ENCODE measurements at places on chromosomes 4 and X.

- DNase-seq, result no peak
These were observed 588.2 kb upstream of the ADGRL3 start for GRCh38 chr4:60611762-60612496.

DNA sequence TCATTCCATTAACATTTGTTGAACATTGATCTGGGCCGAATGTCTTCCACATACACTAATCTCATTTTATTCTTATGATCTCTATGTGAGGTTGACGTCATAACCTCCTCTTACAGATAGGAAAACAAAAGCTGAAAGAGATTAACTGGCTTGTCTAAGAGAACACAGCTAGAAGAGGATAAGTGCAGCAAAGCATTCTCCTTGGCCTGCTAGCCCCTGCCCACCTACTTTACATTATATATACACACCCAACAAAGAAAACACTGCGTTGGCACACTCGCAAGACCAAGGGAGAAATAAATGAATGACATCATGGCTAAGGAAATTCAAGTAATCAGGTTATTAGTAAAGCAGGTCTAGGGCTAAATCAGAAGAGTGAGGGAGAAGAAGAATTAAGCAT is 138.4 kb downstream of the PARM1 start:
- DNase-seq, result no peak

- no peak for DNase-seq
These were observed 504.9 kb downstream of the RAPGEF2 start for GRCh38 chr4:159607809-159608208.

GRCh38 chr4:20046179-20046578 is 205.5 kb upstream of the SLIT2 start:
- no peak for DNase-seq

GRCh38 chr4:112852601-112853000 is 196.9 kb upstream of the ANK2 start:
- DNase-seq, result no peak

- DNase-seq, result peak; percentile 99
These were observed 59.4 kb upstream of the FBXW7 start for GRCh38 chr4:152594978-152595925.

- no peak for DNase-seq
These were observed 41.2 kb downstream of the LONRF3 start for GRCh38 chrX:119015407-119016237.

DNA sequence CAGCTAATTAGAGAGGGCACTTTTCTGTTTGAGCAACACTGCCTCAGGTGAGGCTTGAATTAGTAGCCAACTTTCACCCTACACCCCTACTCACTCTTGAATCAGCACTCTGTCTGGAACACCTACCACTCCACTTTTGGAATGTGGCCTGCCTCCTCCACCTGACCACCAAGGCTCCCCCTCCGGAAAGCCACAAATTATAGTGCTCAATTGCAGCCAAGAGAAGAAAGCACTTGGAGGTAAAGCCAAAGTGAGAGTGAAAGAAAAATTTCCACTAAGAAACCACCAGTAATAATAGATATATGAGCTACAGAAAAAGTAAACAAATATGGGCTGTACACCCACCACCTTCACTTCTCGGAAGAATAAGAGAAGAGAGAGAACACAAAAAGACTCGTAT is 41.1 kb downstream of the PPP3CA start:
- DNase-seq, result no peak

DNA sequence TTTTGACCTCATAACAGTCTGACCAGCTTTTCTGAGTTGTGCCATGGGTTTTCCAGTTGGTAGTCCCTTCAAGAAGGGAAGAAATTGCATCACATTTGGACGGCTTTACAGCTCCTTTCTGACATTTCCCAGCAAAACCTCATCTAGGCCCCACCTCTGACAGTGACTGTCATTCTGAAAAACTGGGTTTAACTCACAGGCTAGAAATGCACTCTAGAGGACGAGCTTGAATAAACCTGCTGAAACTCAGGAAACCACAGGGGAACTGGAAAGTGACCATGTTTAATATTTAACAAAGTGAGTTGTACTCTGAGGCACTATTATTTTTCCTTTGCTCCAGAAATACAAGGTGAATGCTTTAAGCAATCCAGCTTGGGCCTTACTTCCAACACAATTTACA is 434.3 kb upstream of the RASGEF1B start:
- no peak for DNase-seq

GRCh38 chr4:52932591-52933470 is 70.7 kb downstream of the RASL11B start:
- no peak for DNase-seq

DNA sequence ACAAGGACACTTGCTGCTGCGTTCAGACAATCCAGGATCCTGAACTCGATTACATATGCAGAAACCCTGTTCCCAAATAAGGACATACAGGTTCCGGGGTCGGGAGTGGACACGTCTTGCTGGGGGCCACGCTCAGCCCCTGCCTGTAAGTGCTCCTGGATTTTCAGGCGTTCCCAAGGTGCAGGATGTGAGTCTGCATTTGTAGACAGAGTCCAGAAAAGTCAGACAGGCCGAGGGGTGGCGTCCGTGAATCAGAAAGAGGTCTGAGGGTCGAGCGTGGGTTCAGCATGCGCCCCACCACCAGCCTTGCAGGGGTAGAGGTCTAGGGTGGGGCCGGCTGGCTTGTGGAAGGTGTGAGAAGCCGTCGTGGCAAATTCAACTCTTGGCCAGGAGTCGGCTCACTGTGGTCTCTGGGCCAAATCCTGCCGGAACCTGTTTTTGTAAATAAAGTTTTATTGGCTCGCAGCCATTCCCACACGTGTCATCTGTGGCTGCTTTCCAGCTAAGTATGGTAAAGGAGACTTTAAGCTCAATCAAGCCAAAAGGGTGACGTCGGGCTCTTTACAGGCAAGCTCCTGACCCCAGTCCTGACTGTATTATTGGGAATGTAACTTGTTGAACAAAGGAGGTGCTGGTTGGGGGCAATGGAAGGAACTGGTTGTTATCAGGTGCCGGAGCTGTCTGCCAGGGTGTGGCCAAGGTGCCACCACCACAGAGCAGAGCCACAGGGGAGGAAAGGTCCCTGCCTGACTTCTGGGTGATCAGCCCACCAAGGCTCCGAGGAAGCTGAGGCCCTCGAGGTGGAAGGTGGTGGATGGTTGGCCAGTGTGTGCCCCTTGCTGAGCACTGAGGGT is 7.4 kb downstream of the DOK7 start:
- DNase-seq, result no peak

DNA sequence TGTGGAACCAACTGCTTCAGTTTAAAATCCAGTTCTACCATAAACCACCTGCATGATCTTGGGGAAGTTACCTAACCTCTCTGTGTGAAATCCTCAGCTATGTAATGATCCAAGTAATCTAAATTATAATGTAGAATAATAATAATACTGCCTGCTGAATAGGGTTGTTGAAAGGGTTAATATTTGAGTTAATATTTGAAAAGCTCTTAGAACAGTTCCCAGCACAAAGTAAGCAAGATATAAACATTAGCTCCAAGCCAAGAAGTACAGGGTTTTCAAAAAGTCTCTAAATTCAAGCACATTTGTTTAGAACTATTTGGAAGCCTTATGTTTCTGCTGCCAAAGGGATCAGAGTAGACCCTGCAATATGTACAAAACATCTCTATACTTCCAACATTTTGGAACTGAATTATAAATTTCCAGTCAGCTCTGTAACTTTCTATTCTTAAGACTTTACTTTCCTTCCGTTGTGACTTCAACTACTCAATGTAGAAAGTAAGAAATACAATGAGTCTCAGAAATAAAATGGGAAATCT is 76.7 kb upstream of the FAM9C start:
- DNase-seq, result no peak

DNA sequence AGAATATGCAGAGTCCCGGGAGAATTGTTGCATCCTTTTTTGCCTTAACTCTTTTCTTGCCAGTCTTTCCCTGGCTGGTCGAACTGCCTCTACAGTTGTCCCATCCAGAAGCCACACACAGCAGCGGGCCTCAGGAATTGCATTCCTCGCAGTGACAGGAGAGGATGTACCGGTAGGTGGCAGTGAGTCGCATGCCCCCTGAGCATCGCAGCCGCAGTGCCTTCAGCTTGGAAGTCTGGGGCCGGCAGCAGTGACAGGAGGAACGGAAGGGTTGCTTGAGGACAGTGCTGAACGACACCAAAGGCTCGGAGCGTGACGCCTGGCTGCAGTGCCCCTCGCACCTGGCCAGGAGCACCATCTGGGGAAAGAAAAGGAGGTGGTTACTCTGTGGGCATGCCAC is 23.5 kb downstream of the NDP start:
- DNase-seq, result peak; percentile 3

GRCh38 chr4:1726146-1726934 is 5.0 kb downstream of the TACC3 start:
- peak; percentile 43 for DNase-seq

GRCh38 chr4:110474481-110474880 is 1.5 kb upstream of the ENPEP start:
- DNase-seq, result no peak

- DNase-seq, result no peak
These were observed 6.5 kb downstream of the TEX13D start for GRCh38 chrX:124338733-124339514.

GRCh38 chr4:7333024-7333780 is 101.5 kb downstream of the PSAPL1 start:
- DNase-seq, result no peak

GRCh38 chr4:126697748-126698147 is 935.0 kb upstream of the INTU start:
- DNase-seq, result no peak

DNA sequence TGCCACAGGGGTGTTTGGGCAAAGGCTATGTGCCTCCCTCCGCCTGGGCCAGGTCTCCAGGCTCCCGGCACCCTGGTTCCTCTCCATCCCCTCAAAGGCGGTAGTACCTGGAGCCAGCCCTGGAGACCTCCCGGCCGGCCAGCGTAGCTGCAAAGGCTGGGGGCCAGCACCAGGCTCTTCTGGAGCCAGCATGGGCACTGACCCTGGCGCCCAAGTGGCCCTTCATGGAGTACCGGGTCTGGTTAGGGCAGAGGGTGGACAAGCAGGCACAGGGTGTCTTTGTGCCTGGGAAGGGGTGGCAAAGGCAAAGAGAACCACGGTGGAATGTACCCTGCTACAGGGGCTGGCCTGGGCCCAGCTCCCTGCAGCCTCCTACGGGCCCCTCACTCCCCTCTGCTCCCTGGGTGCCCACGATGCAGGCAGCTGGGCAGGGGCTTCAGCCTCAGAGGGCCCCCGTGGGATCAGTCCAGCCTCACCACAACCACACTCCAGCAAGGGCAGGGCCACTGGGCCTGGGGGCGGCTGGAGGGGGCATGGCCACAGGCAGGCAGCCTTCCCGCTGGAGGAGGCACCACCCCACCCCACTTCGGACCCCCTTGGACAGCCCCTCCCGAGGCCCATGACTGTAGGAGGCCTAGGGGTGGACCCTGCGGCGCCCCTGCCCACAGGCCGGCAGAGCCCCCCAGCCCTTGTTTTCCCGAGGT is 112.9 kb upstream of the NKX1-1 start:
- no peak for DNase-seq

DNA sequence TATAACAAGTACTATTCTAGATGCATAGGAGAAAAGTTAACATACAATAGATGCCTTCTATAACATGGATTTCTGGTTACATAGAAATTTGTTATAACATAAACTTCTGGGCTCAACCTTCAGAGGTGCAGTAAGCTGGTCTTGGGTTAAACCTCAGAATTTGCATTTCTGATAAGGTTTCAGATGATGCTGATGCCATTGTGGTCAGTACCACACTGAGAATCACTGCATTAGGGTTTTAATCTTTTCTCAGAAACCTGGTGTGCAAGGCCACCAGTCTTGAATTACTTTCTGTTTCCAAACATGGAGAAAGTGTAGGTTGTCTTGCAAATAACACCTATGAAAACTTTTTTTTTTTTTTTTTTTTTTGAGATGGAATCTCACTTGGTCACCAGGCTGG is 146.2 kb downstream of the SPOCK3 start:
- no peak for DNase-seq

DNA sequence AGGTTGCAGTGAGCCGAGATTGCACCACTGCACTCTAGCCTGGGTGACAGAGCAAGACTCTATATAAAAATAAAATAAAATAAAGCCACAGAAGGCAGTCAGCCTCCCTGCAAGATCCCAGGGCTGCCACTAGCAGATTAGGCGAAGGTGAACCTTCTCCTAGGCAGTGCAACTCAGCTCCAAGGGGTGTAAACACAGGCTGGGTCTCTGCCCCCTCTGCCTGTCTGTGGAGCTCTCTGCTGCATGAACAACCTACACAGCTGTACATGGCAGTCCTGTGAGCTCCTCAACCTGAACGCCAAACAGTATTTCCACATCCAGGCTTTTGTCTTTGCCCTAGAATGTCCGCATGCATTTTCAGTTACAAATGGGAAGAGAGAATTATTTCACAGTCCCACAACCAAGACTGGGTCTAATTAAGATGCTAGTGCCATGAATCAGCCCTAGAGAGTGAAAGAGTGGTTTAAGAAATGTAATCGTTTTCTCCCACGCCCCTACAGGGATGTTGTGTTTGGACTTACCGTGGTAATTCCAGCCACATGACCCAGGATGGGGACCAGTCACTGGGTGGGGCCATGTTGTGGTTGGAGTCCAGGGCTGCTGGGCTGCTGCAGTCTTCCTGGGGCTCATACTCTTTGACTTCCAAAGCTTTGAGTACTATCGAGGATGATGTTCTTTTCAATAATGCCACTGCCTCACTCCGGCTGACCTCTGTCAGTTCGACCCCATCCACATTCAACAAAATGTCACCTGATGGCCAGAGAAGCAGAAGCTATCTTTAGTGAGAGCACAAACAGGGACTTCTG is 99.0 kb downstream of the FIP1L1 start:
- no peak for DNase-seq

GRCh38 chr4:15771216-15772058 is 6.7 kb upstream of the CD38 start:
- no peak for DNase-seq

DNA sequence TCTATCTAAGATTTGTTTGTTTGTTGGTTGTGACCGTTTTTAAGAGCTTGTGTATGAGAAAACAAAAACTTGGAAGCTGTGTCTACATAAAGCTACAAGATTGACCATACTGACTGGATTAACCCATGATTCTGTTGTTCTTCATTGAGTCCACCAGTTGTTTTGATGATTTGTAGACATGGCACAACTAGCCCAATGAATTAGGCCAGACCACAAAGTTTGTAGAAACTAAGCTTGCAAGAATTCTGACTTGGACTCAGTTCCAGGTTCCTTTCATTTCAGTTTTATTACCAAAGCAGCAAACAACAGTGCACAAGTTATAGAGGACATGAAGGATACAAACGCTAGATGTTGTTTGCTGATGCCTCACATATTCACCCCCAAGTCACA is 119.3 kb downstream of the RASGEF1B start:
- no peak for DNase-seq

DNA sequence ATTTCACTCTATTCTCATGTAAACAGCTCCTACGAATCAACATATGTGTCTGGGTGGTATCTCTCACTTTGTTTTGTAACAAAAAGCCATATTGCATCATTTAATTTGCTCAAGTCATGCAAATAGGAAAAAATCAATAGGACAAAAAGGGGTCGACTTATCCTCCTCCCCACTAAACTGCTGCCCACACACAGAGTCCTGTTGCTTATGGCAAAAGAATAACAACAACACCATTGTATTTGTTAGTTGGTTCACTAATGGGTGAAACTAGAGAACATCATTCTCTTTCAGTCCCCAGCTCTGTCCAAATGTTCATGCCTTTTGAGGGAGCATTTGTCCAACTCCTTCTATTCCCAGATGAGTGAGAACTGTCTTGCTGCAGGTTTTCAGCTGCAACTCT is 2.1 kb downstream of the HHIP start:
- no peak for DNase-seq

GRCh38 chrX:140733766-140734342 is 24.3 kb downstream of the LINC00632 start:
- DNase-seq, result no peak

All from NCI-H526 treated with DMSO at 0.1 percent for 48 hours (cell line).